Hematopoietic multipotent progenitor cell treated with erythropoietin and hydrocortisone succinate and interleukin-3 and kit ligand, for 6 days (in vitro differentiated cells): ENCODE measurements at places on chromosomes 6 and 20.

DNA sequence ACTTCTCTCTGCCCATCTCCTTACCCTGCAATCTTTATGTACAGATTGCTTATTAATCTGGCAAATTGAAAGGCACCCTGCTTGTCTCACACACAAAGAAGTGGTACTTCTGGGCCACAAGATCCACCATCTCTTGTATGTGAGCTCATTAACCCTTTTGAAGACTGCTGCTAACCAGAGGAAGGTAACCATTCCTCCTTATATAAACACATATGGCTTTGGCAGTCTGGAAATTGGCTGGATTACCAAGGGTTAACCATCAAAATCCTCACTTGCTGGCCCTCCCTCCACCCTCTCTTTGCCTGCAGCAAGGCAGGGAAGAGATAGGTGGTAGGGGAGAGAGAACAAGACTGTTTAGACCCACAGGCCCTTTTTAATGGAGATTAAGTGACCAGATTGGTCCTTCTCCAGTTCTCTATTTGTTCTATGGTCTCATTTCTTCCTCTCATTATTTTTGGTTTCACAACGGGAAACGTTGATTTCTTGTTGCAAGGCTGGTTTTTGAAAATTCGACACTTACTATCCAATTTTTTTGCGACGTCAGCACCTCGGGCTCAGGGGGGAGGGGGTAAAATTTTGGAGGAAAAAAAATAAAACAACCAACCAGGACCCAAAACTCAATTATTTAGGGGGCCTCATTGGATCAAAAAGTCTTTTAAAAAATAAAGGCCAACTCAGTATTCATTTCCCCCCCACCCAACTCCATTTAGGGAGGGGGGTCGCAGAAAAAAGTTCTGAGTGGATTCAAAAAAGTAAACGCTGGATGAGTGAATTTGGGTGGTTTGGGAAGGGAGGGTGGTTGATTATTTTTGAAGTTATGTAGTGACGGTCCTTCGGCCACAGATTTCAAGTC, 859 bp downstream of the PPP1R10 start:
- peak; percentile 63 for DNase-seq

- no peak for DNase-seq
Measured at GRCh38 chr6:131600716-131601115, 27.3 kb downstream of the MED23 start.

DNA sequence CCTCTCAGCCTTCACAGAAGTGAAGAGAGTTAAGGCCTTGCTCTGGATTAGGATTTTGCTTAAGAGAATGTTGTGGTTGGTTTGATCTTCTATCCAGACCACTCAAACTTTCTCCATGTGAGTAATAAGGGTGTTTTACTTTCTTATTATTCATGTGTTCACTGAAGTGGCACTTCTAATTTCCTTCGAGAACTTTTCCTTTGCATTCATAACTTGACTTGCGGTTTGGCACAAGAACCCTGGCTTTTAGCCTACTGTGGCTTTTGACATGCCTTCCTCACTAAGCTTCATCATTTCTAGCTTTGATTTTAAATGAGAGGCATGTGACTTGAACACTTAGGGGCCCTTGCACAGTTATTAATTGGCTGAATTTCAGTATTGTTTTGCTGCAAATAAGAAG, 166.1 kb upstream of the OPRM1 start:
- DNase-seq, result no peak

DNA sequence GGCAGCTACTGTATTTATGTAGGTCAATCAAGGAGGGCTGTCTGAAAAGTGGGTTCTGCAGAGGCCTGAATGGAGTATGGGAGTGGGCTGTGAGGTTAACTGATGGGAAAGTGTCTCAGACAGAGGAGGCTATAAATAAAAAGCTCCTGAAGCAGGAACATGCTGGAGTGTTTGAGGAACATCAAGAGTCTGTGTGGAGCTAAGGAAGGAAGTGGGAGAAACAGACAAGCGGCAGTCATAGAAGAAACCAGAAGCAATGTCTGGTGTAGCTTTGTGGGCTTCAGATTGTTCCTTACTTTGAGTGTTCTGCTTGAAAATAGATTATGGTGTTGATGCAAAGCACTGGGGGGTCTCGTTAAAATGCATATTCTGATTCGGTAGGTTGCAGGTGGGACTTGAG, 101.5 kb upstream of the OGFRL1 start:
- no peak for DNase-seq

DNA sequence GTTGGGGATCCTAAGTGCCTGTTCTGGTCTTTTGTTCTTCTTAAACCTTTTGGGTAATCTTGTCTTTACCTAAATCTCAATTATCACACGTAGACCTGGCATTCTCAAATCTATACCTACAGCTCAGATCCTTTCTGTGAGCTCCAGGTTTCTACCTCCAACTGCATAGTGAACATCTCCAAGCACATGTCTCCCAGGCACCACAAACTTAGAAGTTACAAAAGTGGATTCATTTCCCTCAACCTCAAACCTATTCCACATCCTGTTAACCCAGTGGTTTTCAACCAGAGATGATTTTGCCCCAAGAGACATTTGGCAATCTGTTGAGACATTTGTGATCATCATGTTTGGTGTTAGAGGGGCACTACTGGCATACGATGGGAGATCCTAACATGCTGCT, 183.5 kb downstream of the TENT5A start:
- DNase-seq, result no peak

- DNase-seq, result no peak
Measured at GRCh38 chr6:18279422-18279821, 15.1 kb upstream of the DEK start.

DNA sequence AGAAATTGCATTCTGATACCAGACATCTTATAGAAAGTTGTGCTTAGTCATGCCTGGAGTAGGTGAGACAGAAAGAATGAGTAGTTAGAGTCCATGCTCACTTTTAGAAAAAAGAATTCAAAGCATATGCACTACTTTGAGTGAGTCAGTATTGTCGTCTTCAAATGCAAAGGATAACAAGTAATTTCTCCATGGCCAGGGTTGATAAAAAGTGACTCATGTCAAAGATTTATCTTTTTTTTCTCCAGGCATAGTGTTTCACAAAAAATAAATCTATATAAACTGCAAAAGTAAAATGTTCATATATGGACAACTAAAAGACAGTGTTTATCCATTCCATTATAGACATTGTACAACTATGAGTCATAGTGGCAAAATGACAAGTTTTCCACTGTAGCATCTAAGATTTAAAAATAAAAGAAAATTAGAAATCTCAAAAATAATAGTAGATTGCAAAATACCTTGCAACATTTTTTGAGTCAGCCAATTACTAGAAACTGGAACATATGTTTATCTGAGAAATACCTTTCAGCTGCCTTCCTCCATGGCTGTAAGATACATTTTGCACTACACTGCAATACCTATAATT, 329.6 kb downstream of the GRIK2 start:
- DNase-seq, result no peak

DNA sequence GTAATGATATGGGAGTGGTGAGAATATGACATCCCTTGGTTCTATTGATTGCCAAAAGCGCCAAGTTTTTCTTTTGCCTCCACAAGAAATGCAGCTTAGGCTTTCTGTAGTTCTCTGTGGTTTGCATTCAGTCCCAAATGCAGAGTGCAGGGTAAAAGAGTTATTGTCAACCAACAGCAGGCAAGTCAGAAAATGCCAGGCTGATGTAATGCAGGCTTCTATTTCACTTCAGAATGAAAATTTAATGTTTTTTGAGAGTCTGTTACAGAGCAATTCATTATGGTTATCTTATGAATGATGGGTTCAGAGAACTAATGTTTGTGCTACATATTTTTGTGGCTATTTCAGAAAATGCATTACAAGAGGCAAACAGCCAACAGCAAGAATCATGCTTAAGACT, 293.5 kb downstream of the CENPW start:
- DNase-seq, result no peak

GRCh38 chr20:34388000-34388399, 24.9 kb downstream of the ITCH start:
- no peak for DNase-seq

DNA sequence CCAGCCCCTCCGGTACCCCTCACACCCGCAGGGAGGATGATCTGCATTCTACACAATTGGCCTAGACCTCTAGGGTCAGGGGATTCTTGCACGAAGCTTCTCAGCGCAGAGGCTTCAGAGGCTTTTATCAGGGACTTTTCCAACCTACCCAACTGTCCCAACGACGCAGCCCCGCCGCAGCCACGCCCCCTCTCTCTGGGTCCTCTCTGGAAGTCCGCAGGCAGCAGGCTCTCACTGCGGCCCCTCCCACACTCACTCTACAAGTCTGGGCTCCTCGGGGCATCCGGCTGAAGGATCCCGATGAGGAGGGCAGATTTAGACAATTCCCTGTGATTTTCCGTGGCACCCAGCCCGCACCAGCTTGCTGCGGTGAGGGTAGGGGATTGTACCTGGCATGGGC, 227.7 kb upstream of the RNF24 start:
- no peak for DNase-seq

GRCh38 chr6:41155132-41155805, 1.1 kb upstream of the TREML1 start:
- DNase-seq, result no peak

DNA sequence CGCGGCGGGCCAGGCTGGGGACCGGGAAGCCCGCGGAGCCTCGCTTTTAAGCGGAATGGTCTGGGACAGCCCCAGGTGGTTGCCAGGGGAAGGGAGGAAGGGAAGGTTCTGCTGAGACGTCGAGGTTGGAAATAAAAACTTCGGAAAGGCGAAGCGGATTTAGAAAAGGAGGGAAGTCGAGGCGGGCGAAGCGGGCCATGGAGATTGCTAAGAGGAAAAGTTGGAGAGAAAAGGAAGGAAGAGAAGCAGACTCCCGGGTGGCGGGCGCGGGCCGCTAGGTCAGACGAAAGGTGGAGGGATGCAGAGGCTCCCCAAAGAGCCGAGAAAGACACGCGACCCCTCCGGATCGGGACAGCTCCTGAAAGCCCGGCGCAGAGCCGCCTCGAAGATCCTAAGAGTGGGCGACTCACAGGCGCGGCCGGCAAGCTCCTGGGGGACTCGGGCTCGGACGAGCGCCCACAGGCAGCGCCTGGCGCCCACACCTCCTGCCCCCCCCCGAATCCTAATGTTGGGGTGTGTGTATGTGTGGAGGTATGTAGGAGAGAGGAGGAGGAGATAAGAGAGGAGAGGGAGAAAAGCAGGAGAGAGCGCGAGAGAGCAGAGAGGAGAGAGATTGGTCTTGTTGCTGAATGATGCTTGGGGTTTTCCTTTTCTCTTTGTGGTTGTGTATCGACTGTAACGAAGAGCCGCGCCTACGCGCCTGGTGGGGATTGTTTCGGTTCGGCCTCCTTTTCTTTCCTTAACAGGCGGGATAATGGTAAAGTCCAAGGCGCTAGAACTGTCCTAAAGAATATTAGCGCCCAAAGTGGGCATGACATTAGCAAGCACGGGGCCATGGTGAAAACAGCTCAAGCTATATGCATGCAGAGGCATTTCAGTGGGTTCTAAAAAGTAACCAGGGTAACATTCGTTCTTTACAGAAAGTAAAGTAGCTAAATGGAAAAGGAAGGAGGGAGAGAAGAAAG, 1.5 kb downstream of the TFAP2B start:
- DNase-seq, result no peak
